ENCODE measurements at places on chromosomes 12 and 14.

DNA sequence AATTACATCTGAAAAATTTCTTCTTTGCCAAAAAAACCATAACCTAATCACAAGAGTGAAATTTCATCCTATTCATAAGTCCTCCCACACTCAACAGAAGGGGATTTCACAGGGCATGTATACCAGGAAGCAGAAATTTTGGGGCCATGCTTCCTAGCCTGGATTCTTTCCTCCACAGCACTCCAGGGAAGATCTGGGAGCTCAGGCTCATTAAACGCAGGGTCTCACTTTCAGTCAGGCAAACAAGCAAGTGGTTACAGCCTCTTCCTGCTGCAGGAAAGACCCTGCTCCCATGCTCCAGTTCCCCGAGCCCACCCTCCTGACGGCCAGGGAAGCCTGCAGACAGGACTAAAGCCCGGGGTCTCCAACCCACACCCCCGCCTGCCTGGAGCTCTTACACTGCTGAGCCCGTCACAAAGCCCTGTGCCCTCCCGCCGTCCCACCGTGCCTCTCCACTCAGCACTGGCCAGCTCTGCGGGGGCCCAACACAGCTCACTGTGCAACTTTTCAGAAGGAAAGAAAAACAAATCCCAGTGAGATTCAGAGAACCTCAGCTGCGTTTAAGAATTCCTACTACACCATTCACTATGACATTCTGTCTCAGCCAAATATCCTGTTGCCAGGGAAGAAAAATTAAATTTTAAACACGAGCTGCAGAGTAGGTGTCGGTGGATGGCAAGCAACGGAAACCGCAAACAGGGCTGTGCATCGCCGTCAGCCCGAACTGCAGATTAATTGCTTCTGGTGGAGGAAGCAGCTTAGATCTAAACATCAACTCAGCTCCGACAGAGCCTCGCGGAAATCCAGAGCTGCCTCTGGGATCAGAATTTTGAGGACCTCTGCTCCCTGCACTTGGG is 106.7 kb upstream of the SFSWAP start:
- no peak for DNase-seq

DNA sequence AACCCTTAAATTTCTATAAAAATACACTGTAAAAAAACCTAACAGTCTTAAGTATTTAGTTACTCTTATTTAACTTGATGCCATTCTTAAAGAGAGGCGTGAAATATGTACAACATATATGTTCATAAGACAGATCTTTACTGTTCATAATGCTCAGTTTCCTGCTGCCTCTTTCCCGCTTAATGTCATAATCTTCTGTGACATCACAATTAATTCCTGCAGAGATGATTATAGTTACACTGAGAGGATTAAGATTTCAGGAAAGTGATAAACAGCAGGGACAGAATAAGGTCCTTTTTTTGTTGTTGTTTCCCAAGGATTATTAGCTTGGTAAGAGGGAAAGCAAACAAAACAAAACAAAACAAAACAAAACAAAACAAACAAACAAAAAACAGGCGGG is 801.4 kb downstream of the FLRT2 start:
- DNase-seq, result no peak

GRCh38 chr12:116855744-116856470 is 25.3 kb downstream of the HRK start:
- no peak for DNase-seq

DNA sequence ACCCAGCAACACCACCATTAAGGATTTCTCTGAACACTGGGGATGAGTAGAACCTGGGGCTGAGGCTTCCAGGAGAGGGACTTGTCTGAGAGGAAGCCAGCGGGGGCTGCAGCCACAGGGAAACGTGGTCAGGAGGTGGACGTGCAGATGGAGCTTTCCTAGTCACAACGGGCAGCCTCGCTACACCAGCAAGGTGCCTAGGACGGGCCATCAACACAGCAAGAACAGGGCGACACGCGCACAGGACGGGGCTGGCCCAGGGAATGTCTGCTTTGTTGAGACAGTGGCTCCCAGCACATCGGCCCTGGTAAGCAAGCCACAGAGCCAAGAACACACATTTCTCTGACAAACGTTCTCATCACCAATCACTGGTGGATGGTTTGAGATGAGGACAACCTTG is 25.3 kb downstream of the ANKLE2 start:
- no peak for DNase-seq

DNA sequence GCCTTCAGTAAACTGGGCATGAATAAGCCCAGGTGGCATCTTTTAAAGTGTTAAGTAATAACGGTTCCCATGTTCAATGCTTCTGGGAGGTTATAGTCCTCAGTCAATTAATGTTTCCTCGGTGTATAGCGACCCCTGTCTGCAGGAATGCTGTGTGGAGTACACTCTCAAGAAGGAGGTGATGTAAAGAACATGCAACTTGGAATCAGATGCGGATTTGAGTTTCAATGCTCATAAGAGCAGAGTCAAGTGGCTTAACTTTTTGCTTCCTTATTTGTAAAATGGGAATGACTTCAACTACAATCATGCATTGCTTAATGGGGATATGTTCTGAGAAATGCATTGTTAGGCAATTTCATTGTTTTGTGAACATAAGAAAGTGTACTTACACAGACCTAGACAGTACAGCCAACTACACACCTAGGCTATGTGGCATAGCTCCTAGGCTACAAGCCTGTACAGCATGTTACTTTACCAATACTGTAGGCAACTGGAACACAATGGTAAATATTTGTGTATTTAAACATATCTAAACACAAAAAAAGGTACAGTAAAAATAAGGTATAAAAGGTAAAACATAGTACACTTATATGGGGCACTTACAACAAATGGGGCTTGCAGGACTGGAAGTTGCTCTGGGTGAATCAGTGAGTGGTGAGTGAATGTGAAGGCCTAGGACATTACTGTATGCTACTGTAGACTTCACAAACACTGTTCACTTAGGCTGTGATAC is 6.7 kb upstream of the MRPS35 start:
- peak; percentile 30 for DNase-seq

Data from NCI-H1105 (cell line).